ENCODE measurements at places on chromosomes 3 and 15.

DNA sequence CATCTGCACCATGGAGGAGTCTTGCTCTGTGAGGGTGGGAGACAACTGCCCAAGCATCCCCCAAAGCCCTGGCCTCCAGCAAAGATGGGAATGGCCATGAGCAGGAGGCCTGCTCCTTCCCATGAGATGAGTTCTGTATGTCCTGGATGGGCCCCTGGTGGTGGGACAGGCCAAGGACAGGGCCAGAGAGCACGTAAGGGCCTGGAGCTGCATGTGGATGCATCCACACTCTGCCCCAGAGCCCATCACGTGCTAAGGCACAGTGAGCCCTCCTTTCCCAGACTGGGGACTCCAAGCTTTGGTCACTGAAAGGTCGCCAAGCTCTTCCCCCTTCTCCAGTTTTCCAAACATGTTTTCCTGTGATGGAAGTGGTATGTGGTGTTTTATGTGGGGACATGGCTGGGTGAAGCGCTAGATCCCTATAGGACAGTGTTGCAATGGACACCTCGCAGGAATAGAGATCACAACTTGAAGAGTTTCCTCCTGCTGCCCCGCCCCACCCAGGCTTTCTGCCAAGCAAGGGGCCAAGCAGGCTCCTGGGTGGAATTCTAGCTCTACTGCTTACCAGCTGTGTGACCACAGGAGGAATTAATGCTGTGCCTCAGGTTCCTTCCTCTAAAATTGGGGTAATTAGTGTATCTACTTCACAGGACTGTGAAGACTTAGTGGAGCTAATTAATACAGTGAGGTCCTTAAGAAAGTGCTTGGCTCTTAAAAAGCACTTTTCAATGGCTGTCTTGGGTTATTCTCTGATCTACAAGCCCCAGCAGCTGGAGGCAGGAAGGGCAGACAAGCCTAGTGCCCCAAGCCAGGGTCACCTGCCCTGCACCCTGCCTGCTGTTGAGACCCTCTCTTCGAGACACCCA lies 106.4 kb upstream of the RPL32 start:
- no peak for DNase-seq

GRCh38 chr15:25811481-25811906 lies 51.6 kb downstream of the ATP10A start:
- no peak for DNase-seq

DNA sequence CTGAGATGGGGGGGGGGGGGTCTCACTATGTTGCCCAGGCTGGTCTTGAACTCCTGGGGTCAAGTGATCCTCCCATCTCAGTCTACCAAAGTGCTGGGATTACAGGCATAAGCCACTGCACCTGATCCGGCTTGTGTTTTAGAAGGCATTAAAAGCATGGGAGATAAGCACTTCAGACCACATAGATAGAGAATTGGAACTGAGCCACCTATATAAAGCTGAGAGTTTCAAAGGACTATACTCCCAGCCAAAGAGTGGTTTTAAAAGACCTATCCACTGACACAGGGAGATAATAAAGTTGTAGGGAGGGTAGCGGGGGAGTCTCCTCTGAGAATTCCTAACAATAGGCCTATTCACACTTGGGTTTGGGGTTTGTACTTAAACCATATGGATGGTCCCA lies 34.8 kb downstream of the DENND4A start:
- DNase-seq: no peak

DNA sequence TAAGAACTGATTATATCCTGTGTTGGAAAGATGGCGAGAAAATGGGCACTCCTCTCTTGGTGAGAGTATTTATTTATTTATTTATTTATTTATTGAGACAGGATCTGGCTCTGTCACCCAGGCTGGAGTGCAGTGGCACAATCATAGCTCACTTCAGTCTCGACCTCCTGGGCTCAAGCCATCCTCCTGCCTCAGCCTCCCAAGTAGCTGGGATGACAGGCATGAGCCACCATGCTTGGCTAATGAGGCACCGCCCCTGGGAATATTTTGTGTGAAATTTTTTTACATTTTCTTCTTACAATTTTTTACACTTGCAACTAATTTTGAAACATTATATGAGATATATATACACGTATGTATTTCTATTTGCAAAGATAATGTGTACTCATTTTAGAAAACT lies 150.5 kb upstream of the PRR20G start:
- no peak for DNase-seq

DNA sequence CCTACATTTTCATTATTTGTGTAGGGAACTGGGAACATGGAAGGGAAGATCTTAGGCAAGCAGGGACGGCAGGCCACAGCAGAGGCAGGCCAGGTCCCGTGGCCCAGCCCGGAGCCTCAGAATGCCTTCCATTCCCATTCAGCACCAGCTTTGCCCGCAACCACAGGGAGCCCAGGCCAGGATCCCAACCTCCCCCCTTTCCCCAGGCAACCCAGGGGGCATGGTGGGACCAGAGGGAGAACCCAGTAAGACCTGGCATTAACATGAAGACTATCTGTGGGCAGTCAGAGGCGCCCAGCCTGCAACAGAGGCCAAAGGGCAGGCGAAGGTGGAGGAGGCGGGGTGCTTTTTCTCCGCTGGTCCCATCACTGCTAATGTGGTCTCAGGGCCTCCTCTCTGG lies 135.6 kb downstream of the TPRA1 start:
- no peak for DNase-seq

DNA sequence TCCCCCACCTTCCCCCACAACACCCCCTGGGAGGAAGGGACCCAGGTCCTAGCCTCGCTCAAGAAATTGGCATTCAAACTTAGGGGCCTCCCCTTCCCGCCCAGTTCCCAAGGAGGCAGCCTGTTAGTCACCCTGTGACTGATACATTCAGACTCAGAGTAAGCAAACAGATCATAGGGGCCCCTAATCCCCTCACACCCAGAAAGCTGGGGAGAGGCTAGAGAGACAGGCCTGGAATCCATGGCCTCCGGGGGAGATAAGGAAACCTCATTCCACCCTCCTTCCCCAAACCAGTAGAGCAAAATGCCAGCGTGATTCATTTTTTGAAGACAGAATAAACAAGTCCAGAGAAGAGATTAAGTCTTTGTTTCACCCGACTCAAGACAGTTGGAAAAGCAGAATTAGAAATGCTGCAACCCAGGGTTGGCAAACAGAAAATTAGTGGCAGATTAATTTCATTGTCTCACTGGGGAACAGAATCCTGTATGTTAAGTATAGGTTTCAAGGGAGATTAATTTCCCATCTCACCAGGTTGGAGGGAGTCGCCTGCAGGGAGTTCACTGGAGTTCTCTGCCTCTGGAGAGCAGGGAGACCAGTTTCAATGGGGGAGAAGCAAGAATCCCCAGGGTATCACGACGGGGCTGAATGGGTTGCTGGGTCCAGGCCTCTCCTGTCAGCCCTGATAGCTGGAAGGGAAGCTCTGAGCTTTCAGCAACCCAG lies 268.3 kb downstream of the UACA start:
- no peak for DNase-seq

DNA sequence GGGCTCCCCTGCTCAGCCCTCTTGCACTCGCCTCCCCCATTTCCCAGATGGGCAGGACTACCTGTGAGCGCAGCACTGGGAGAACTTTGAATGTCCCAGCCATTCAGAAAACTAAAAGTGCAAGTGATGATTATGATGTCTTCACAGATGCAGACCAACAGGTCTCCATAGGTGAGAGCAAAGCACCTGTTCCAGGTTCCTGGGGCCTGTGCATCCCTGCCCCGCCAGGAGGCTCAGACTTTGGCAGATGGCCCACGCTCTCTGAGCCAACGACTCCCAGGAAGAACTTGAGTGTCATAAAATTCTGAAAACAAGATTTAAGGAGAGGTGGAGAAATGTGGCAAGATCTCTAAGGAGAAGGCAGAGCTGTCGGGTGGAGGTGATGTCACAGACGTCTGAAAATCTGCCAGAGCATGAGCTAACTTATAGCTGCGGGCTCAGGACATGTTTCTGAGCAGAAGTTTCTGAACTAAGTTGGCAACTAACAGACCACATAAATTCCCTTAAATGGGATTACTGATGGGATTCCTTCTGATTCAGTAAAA lies 110.8 kb upstream of the IGF1R start:
- no peak for DNase-seq

DNA sequence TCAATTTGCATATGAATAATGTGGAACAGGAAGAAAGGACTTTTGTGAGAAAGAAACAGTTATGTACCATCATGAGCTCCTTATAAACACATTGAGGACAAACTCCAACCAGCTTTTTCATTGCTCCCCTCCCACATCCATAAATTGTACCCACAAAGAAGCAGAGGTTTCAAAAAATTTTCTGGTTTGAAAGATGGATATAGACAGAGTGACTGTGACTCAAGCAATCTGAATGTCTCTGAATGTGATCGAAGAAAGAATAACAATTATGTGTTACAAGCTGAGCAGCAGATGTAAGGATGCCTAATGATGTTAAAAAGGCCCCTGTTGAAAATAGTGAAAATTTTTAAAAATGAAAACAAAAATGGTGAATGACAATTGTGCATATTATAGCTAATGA lies 127.4 kb downstream of the TFG start:
- no peak for DNase-seq

All from activated CD4-positive, alpha-beta T cell treated with anti-CD3 and anti-CD28 coated beads for 1 hour (primary cell).